ENCODE measurements at places on chromosomes 16 and 17.

DNA sequence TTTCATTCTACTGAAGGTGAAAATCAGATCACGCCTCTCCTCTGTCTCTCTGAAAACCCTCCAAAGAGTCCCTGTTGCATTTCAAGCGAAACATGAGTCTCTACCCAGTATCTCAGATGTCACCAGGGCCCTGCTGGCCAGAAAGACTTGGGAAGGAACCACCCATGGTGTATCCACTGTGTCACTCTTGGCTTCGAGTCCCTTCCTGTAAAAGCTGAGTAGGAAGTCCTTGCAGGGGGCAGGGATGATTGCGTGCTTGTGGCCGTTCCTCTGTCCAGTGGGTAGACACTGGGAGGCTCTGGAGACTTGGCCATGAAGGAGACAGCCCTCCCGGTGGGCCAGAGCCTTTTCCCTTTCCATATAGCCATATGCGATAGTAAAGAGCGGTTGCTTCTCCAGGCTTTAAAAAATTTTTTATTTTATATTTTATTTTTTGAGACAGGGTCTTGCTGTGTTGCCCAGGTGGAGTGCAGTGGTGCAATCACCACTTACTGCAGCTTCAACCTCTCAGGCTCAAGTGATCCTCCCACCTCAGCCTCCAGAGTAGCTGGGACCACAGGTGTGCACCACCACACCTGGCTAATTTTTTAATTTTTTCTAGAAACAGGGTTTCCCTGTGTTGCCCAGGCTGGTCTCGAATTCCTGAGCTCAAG, 19.0 kb upstream of the RMI2 start:
- no peak for DNase-seq

- DNase-seq = no peak
Observed at GRCh38 chr16:86618431-86619238, 40.3 kb downstream of the FOXL1 start.

- DNase-seq = no peak
Observed at GRCh38 chr16:28974007-28974436, 556 bp upstream of the SPNS1 start.

- no peak for DNase-seq
Observed at GRCh38 chr16:7137560-7138330, 194.9 kb upstream of the RBFOX1 start.

- DNase-seq = no peak
Observed at GRCh38 chr17:30599428-30600059, 122.3 kb downstream of the GOSR1 start.

DNA sequence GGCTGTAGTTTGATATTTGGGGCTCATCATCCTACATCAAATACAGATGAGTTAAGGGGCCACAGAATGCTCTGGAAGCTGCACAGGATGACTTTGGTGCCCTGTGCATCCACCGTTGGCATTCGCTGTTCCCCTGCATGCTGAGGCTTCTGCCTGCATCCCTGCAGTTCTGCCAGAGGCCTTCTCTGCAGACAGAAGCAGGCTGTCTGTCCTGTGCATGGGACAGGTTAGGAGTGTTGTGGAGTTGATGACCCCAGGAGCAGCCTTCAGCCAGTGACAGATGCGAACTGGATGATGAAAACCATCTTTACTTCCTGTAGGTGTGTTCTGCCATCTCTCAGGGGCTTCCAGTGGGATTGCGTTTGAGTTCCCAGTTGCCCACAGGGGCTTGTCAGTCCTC, 13.6 kb upstream of the TNS4 start:
- DNase-seq = no peak

DNA sequence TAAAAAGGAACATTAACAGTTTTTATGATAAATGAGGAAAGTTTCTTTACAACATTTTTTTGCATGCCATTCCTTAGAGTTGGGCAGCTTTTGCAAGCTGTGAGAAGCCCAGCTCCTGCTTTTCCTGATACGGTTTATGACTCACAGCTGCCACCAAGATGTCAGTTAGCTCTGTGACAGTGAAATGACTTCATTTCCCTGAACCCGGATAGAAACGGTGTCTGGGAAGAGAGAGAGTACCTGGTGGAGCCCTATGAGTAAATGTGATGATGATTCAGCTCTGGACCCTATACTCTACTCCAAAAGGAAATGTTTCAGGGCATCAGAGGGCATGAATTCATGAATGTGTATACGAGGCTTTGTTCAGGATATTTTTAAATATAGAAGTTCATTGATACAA, 366.3 kb upstream of the HSBP1 start:
- DNase-seq = no peak

- no peak for DNase-seq
Observed at GRCh38 chr17:17606416-17607000, 15.0 kb upstream of the PEMT start.

- no peak for DNase-seq
Observed at GRCh38 chr16:70250748-70251628, 752 bp downstream of the EXOSC6 start.

GRCh38 chr16:82329504-82330192, 159.6 kb upstream of the MPHOSPH6 start:
- no peak for DNase-seq

DNA sequence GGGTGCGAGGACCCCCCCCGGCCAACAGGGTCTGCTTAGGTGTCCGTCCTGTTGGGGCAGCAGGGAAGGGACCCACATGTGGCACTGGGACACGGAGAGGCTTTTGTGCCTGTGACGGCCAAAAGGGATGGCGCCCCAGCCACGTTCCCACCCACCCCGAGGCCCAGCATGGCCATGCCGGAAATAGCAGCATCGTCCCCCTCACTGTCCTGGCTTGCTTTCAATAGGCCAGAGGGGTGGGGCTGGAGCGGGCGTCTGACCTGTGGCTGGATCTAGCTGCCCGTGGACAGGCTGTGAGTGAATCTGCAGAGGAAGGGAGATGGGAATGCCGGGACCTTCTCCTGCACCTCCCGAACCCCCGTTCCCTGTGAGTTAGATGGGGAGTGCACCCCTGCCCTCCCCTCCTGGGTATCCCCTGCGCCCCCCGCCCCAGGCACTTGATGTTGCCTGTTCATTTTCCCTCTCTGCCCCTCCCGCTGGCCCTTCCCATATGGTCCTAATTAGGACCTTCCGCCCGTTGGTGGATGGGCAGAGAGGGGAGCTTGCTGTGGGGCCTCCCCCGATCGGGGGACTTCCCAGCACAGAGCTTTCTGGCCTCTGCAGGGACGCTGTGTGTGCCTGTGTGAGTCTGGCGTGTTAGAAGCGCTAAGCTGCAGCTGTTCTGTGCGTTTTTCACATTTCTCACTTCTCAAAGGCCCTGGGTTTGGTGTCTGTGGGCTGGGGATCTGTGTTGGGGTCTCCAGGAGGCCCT, 292.8 kb downstream of the SEC14L1 start:
- DNase-seq = no peak

- no peak for DNase-seq
Observed at GRCh38 chr16:69100071-69100691, 5.3 kb upstream of the HAS3 start.

GRCh38 chr17:31401456-31402254, 10.2 kb downstream of the RAB11FIP4 start:
- DNase-seq = no peak

DNA sequence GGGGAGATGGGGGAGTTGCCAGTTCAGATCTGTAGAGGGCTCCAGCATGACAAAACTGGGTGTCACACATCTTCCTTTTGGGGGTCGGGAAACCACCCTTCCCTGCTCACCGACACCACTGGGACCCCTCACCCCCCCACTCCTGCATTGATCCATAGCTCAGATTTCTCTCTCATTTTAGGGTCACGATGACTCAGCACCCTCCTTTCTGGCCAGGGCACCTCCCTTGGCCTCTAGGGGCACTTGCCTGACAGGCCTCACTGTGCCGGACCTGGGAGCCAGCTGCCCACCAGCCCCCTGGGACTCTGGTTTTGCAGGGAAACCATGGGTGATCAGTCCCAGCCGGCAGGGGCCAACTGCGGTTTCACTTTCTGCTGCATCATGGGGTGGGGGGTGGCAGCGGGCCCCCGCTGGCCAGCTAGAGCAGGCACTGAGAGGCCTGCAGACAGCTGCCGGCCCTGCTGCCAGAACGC, 239.4 kb downstream of the MRTFB start:
- DNase-seq = no peak

GRCh38 chr16:19474617-19475016, 47.3 kb downstream of the GDE1 start:
- no peak for DNase-seq

GRCh38 chr17:68382582-68383085, 74.7 kb downstream of the WIPI1 start:
- DNase-seq = no peak

DNA sequence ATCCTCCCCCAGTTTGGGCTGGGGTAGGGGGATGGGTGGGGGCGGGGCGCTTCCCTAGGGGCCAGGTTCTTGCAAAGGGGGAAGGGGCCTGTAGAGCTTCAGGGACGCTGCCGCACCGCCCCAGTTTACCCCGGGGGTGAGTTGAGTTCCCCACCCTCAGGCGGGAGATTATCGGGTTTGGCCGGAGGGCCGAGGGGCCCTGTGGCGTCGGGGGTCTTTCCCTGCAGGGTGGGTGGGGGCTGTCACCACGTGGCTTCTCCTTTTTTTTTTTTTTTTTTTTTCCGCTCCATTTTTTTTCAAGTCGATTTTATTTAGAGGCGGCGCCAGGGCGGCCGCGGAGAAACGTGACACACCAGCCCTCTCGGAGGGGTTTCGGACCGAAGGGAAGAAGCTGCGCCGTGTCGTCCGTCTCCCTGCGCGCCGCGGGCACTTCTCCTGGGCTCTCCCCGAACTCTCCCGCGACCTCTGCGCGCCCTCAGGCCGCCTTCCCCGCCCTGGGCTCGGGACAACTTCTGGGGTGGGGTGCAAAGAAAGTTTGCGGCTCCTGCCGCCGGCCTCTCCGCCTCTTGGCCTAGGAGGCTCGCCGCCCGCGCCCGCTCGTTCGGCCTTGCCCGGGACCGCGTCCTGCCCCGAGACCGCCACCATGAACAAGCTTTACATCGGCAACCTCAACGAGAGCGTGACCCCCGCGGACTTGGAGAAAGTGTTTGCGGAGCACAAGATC, at the start of gene IGF2BP1:
IGF2BP1 (plus strand) TSS at position 283 of the 724 bp plus-strand sequence; CDS start at position 644, 361 bp downstream.
- DNase-seq = no peak

Measured in iPS DF 6.9 (cell line).